AG09309 (cell line): ENCODE measurements at places on chromosomes 12 and 14.
A peak's percentile ranks its signal among the peaks of the same experiment; 100 is the strongest.

- no peak for DNase-seq
These were observed 145.9 kb downstream of the DUSP6 start for GRCh38 chr12:89206390-89206789.

DNA sequence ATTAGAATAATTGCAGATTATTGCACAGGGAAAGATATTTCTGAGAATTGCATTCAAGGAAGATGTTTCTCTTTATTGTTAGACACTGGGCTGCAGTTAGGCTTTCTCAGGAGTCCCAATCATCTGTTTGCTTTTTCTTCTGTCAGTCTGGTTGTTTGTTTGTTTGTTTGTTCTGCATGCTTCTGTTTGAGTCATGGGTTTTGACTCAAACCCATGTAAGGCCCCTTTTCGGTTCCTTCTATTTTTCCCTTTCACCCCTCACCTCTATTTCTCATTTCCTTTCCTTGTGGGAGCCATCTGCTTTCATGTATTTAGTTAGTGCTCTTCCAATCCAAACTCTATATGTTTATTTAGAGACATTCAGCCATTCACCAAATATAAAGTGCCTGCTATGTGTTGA, 25.1 kb upstream of the CISTR start:
- DNase-seq = no peak

DNA sequence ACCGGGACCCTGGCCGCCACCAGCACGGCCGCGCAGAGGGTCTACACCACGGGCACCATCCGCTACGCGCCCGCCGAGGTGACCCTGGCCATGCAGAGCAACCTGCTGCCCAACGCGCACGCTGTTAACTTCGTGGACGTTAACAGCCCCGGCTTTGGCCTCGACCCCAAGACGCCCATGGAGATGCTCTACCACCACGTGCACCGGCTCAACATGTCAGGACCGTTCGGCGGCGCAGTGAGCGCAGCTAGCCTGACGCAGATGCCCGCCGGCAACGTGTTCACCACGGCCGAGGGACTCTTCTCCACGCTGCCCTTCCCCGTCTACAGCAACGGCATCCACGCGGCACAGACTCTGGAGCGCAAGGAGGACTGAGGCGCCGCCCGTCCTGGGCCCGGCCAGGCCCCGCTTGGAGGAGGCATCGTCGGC, 150.1 kb downstream of the EGLN3 start:
- no peak for DNase-seq

DNA sequence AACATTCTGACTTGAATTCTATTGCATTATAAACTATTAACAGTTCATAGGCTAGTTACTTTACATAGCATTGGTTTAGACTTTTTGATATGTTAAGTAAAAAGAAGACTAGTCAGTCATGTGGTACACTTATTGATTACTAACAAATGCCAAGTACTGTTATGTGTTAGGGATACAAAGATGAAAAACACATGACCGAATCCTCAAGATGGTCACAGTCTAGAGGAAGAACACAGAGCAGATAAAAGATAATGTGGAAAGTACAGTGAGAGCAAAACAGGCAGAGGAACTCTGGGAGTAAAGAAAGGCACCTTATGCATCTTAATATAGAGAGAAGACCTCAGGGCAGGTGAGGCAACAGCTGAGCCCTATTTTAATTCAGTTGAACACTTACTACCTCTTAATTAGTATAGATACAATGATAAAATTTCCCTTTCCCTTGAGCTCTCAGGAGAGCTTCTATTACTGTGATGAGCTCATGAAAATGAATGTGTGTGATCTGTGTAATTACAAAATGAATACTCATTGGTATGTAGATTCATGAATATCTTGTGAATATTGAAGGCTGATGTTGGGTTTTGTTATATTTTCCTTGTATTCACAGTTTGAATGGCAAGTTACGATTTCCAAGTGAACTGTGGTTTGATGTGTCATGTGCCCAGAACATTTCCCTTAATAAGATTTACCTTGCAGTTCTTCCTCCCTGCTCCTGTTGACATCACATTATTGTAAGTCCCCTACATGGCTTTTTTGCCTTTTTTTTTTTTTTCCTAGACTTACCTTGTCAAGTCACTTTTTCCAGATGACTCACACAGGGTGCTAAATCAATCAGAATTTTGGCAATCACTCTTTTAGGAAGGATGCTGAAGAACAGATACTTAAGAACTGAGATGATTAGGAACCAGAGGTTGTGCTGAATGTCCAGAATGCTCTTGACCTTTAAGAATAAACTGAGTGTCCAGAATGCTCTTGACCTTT, 29.5 kb upstream of the MSRB3 start:
- DNase-seq = no peak

GRCh38 chr14:70442750-70443149, 9.2 kb upstream of the ADAM21 start:
- DNase-seq = no peak

GRCh38 chr14:63725786-63726460, 1.9 kb downstream of the SGPP1 start:
- DNase-seq = no peak

DNA sequence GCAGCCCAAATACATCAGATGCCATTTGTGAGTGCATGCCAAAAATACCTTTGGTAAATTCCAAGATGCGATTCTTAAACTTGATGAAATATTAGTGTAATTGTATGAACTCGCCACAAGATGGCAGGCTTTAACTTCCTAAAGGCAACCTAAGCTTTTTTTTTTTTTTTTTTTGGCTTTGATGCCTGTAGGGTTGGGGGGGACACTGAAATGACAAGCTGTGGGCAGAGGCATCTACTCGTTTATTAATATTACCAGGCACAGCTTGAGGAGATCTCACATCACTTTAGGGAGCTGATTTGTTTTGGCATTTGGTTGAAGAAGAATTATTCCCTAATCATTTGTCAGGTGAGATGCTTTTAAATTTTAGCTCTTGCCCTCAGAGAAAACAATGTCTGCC, 126.7 kb upstream of the CCDC196 start:
- DNase-seq = no peak

GRCh38 chr12:116920939-116921338, 10.2 kb downstream of the FBXW8 start:
- no peak for DNase-seq

GRCh38 chr12:94783343-94783742, 133.0 kb upstream of the TMCC3 start:
- no peak for DNase-seq

- no peak for DNase-seq
These were observed 311.8 kb upstream of the CLEC14A start for GRCh38 chr14:38567703-38568102.

- DNase-seq = no peak
These were observed 47.3 kb downstream of the NUAK1 start for GRCh38 chr12:106091446-106091820.

GRCh38 chr14:100616854-100617409, 29.7 kb upstream of the BEGAIN start:
- DNase-seq = no peak

DNA sequence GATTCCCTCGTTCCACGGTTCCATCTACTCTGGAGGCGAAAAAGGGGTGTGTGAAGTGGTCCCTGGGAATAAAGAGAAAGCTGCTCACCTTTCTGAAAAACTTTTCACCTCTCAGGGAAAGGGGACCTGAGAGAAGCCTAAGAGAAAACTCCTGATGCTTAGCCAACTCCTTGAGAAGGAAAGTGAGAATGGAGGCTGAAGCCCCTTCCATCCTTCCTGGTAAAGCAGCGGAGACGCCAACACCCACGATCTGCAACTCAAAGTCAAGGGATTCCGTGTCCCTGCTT, 110.0 kb downstream of the ARF6 start:
- no peak for DNase-seq

- peak; percentile 78 for DNase-seq
These were observed 11.0 kb downstream of the ZNF219 start for GRCh38 chr14:21087294-21088091.

GRCh38 chr12:105226219-105226618, 9.8 kb downstream of the APPL2 start:
- peak; percentile 86 for DNase-seq

GRCh38 chr12:89064780-89065179, 287.5 kb downstream of the DUSP6 start:
- DNase-seq = peak; percentile 52

GRCh38 chr12:131116468-131117117, 162.9 kb downstream of the ADGRD1 start:
- DNase-seq = no peak

- no peak for DNase-seq
These were observed 21.4 kb upstream of the RCOR1 start for GRCh38 chr14:102571043-102571442.

DNA sequence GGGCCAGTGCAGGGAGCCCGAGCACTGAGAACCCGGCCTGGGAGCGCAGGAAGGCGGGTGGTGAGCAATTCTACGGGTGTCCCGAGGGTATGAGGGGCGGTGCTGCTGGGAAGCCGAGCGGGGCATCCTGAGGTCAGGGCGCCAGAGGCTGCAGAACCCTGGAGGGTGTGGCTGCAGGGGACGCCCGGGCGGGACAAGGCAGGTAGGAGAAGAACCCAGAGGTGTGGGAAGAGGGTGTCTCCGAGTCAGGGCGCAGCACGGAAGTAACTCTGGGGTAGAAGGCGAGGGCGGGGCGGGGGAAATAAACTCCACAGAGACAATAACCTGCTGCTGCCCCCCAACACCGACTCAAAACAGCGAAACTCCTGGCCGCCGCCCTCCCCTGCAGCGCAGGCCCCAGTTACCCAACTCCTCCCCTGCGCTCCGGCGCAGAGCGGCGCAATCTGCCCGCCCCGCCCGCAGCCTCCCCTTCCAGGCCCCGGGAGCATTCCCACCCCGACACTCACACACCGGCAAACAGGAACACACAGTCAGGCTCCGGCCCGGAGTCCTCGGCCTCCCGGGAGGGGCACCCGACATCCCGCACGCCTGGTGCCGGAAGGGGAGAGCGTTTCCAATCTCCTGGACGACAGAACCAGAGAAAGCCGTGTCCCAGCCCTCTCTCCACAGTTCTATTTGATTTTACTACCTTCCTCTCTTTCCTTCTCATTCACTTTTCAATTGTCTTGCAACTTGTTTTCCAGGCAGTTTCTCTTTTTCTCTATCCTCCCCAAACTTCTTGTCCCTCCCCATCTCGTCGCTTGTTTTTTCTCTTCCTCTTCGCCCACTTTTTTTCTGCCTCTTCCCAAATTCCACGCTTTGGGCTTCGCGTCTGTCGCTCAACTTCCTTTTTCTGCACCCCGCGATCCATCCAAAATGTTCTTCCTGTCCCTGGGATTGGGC, 2.4 kb downstream of the HRK start:
- no peak for DNase-seq

- no peak for DNase-seq
These were observed 4.3 kb downstream of the OLR1 start for GRCh38 chr12:10167599-10167998.

DNA sequence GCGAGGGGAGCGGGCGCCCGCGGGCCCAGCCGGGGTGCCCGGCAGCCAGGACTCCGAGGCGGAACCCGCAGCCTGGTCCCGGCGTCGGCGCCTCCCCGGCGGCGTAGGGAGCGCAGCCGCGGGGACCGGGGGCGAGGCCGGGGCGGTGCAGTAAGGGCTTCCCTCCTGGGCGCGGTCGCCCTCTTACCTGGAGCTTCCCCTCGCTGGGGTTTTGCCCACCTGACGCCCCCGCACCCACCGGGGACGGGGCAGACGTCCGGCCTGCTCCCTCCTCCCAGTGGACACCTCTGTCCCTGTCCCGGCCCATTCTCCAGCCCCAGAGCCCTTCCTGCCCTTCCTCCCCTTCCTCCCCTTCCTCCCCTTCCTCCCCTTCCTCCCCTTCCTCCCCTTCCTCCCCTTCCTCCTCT, 413 bp upstream of the TUBA1C start:
- DNase-seq = no peak

- DNase-seq = no peak
These were observed 153.8 kb upstream of the DDHD1 start for GRCh38 chr14:53306911-53307310.

DNA sequence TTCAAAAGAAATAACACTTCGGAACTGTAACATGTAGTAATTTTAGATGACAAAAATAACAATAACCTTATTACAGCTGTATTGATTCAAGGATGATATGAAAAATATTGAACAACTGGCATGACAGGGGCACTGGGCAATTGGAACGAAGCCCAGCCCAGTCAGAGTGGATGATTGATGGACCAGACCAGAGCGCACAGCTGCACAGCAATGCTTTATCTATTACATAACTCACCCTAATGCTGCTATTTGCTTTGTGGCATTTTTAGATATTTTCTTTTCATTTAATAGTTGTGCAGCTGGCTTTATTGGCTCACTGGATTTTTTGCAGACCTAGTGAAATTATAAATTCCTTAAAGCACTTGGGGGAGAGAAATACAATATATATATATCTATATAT, 26.9 kb upstream of the FERMT2 start:
- DNase-seq = no peak

DNA sequence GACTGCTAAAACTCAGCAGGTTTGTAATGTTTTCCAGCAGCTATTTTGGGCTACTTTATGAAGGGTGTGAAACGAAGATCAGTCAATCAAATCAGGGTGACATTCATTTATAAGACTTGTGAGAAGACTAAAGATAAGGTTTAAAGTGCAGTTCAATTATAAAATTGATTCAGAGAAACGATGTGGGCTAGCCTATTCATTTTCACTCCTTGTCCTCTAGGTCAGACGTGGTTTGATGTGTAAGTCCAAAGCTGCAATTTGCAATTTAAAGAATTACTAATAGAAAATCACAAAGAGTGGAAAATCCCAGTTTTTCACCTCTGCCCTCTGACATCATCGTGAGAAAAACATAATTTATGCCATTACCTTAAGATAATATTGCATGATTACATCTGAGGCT, 243.5 kb upstream of the NOVA1 start:
- DNase-seq = no peak

GRCh38 chr12:2543801-2544200, 251.0 kb upstream of the FKBP4 start:
- no peak for DNase-seq

GRCh38 chr14:97164021-97164420, 366.8 kb downstream of the VRK1 start:
- no peak for DNase-seq

DNA sequence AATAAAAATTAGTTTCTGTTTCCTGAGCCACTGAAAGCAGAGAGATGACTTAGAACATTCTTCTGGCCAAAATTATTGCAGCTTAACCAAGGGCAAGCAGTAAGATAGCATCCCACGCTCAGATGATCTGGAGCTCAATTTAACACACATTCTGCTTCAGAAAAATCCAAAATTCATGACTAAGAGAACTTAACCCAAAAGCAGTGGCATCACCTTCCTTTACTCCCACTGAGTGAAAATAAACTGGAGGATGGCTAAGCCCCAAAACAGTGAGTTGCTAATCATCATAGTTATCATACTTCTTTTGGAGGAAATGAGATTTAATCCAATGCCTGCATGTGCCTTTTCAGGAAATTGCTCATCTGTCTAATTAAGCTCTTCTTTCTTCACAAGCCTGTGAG, 195.4 kb downstream of the DUSP6 start:
- DNase-seq = peak; percentile 72

DNA sequence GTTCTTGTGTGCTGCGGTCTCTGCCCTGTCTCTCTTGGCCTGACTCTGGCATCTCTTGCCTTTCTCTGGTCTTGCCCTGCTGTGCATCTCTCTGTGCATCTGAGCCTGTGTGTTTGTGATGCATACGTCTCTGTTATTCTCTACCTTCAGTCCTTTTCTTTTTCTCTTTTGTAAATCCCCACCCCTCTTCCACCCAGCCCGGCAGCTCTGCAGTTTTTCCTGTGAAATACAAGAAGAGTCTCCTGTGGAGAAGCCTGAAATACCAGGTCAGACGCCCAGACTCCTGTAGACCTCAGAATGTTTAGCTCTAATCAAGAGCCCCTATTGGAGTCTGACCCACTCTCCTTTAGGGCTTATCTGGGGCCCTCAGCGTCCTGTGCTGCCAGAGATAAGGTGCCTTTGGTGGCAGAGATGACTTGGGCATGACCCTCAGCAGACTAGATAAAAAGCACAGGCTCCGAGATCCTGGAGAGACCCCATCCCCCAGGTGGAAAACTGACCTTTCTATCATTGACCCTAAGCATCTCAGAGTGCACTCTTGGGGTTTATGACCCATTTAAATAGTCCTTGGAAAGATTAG, 167.5 kb upstream of the SRRM4 start:
- no peak for DNase-seq
